ENCODE measurements at places on chromosomes 1 and 21.

DNA sequence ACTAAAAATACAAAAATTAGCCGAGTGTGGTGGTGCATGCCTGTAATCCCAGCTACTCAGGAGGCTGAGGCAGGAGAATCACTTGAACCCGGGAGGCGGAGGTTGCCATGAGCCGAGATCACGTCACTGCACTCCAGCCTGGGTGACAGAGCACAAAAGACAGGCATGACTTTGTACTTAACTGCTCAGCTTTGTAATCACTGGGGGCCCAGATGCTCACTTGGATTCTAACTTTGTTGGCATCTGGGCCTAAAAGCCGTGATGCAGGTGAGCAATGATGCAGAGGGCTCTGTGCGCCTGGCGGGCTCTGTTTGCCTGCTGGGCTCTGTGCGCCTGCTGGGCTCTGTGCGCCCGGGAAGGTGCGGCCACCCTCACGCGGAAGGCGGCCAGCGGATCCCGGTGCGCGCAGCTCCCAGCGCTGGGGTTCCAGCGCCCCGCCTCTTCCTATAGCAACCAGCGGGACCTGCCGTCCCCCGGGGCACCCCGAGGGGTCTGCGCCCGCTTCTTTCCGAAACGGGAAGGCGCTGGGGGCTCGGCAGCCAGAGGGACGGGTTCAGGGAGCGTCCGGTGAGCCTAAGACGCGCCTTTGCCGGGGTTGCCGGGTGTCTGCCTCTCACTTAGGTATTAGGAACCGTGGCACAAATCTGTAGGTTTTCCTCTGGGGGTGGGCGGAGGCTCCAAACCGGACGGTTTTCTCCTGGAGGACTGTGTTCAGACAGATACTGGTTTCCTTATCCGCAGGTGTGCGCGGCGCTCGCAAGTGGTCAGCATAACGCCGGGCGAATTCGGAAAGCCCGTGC, 31.7 kb downstream of the PRMT2 start:
- peaks cover 12% of the 10 kb centered on the region for H3K36me3 ChIP-seq
- no peak for DNase-seq
- H3K27ac ChIP-seq = no peak overlapping the region
- H3K4me3 ChIP-seq = peak overlapping the region; percentile 70
- peaks cover 9% of the 10 kb centered on the region for H3K27me3 ChIP-seq

GRCh38 chr1:112383759-112384370, 12.1 kb upstream of the CTTNBP2NL start:
- no peaks in the 10 kb centered on the region for H3K4me1 ChIP-seq
- no peak overlapping the region for H3K4me3 ChIP-seq
- peaks cover 78% of the 10 kb centered on the region for H3K27me3 ChIP-seq
- H3K36me3 ChIP-seq = peaks cover 2% of the 10 kb centered on the region
- H3K27ac ChIP-seq = no peak overlapping the region

- H3K27ac ChIP-seq = no peak overlapping the region
- no peak for DNase-seq
- no peaks in the 10 kb centered on the region for H3K27me3 ChIP-seq
- H3K4me1 ChIP-seq = no peaks in the 10 kb centered on the region
These were observed 74.3 kb downstream of the DDR2 start for GRCh38 chr1:162706606-162707005.

DNA sequence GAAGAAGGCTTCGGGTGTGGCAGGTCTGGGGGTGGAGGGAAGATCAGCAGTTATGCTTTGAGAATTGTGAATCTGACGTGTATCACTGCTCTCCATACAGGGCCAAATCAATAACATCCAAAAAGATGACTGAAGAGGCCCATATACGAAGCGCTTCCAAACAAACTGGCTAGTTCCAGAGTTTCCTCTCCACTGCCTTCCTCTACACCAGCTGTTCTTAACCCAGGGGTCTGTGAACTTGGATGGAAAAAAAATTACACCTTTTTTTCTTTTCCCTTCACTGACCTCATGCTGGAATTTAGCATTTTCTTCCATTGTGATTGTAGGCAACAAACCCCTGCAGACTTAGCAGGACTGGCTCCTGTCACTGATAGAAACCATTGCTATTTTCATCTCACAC, 77.1 kb upstream of the NBL1 start:
- no peak overlapping the region for H3K27ac ChIP-seq
- H3K36me3 ChIP-seq = no peaks in the 10 kb centered on the region
- DNase-seq = no peak
- no peak overlapping the region for H3K4me3 ChIP-seq

DNA sequence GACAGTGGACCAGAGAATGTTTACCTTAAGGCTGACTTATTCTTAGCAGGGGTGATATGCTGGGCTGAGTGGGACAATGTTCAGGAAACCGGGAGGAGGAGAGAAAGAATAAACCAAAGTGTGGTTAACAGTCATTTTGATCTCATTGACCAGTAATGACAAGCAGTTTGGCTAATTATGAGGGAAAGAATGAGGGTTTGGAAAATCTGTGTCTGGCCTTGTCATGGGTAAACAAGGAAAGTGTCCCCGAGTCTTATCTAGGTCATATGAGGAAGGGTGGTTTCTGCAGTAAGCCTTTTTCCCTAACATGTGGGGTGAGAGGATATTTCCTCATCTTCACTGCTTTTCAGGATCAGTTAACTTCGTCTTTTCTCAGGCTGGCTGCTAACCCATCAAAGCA, 155.0 kb downstream of the TPR start:
- no peaks in the 10 kb centered on the region for H3K36me3 ChIP-seq
- H3K4me1 ChIP-seq = no peaks in the 10 kb centered on the region
- no peak overlapping the region for H3K4me3 ChIP-seq
- no peak for DNase-seq
- H3K27ac ChIP-seq = no peak overlapping the region
- H3K27me3 ChIP-seq = peaks cover 39% of the 10 kb centered on the region

GRCh38 chr1:36137226-36137625, 12.1 kb downstream of the TRAPPC3 start:
- H3K4me1 ChIP-seq = peaks cover 13% of the 10 kb centered on the region
- H3K27me3 ChIP-seq = no peaks in the 10 kb centered on the region
- no peak overlapping the region for H3K4me3 ChIP-seq
- peaks cover 34% of the 10 kb centered on the region for H3K36me3 ChIP-seq
- DNase-seq = no peak

DNA sequence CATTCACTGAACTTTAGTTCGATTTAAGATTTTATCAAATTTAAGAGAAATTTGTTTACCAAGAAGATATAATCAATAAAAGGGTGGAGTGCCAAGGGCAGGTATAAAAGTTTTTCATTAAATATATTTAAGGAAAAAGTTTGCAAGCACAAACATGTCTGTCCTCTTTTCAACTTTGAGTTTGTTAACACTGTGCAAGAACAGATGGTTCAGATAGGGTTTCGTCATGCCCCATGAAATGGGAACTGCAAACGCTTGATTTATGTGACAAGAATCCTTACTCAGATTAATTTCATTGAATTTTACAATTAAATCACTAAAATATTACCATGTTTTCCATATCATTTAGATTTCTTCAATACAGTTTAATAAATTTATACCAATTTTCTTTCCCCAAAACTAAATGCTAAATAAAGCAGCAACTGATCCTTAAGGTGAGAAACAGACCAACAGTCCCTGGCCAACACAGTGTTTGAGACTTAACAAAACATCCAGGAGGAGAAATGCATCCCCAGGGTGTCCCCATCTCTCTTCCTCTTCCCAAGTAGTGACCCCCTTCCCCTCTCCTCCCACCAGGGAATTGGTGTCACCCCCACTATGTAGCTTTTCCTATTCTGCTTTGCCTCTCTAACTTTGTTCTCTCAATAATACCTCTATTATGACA, 292.9 kb downstream of the LTN1 start:
- H3K36me3 ChIP-seq = peaks cover under 1% of the 10 kb centered on the region
- DNase-seq = no peak
- H3K27me3 ChIP-seq = no peaks in the 10 kb centered on the region
- H3K27ac ChIP-seq = no peak overlapping the region

GRCh38 chr21:20315042-20315441, 683.2 kb upstream of the NCAM2 start:
- no peak overlapping the region for H3K27ac ChIP-seq
- no peak for DNase-seq
- H3K27me3 ChIP-seq = no peaks in the 10 kb centered on the region
- H3K4me1 ChIP-seq = no peaks in the 10 kb centered on the region
- H3K36me3 ChIP-seq = no peaks in the 10 kb centered on the region

GRCh38 chr1:161913482-161914140, 110.1 kb downstream of the OLFML2B start:
- DNase-seq = no peak
- no peaks in the 10 kb centered on the region for H3K4me1 ChIP-seq
- H3K4me3 ChIP-seq = no peak overlapping the region
- H3K27me3 ChIP-seq = no peaks in the 10 kb centered on the region
- no peak overlapping the region for H3K27ac ChIP-seq

DNA sequence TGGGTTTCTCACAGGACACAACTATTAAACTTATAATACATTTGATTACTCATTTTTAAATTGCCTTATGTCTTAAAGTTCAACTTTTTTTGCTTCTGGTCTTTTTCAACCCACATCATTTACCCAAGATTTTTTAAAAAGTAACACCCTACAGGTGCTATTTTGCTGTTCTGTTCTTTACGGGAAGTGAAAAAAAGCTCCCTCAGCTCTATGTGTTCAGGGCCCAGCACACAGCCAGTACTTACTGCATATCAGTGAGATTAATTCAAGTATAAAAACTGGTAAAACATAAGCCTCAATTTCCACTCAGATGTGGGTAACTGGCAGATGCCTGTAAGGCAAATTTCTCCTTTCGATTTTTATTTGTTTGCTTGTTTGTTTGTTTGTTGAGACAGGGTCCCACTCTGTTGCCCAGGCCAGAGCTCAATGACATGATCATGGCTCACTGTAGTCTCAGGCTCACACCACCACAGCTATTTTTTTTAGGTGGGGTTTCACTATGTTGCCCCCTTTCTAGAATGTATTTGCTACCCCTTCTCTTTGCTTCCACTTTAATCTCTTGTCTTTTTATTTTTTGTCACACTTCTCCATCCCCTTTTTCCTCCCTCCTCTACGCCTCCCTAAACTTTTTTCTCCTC, 20.3 kb downstream of the RNASEL start:
- no peaks in the 10 kb centered on the region for H3K4me1 ChIP-seq
- no peak overlapping the region for H3K27ac ChIP-seq
- H3K27me3 ChIP-seq = no peaks in the 10 kb centered on the region
- no peak overlapping the region for H3K4me3 ChIP-seq
- DNase-seq = no peak

Data from central memory CD8-positive, alpha-beta T cell (primary cell).